Activated naive CD8-positive, alpha-beta T cell treated with anti-CD3 and anti-CD28 coated beads, Interleukin-2, amount 50 U/mL, for 16 hours (primary cell): ENCODE measurements at places on chromosomes 4 and X.

DNA sequence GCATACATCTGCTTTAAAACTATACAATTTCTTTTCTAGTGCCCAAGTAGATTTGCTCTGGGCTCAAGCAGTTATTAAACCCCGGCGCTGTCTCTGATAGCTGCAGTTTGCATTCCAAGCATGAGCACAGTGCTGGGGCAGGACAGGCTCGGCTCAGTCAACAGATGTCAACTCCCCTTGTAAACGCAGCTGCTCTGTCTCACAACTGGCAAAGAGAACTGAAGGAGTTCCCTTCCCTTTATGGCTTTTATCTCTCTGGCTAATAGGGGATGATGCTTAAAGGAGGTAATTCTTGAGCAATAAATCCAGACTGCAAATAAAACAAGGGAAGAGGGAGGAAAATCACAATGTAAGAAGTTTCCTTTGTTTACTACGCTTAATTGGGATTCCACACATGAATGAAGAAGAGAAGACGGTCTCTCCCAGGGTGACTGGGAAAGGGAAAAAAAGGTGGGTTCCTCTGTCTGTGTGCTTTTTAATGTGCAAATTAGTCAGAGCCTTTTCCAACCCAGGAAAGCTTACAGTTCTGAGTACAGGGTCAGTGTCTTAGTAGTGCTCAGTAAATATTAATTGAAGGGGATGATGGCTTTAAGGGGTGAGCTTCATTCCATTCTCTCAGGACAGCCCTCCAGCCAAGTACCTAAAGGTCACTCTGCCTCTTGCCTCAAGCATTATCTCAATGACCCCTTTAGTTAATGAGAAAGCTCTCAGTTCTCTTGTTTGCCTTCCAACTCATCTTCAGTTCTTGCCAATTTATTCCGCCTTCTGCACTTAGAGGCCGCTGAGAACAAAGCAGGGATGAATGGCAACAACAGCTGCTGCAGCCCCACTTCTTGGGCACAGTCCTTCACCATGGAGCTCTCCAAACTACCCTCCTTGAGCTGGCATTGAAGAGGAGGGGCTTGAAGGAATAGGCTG lies 155.7 kb upstream of the JADE1 start:
- DNase-seq: no peak

- no peak for DNase-seq
Measured at GRCh38 chrX:153864561-153865320, 21.2 kb downstream of the L1CAM start.

- no peak for DNase-seq
Measured at GRCh38 chr4:108303488-108304177, 134.9 kb upstream of the LEF1 start.

DNA sequence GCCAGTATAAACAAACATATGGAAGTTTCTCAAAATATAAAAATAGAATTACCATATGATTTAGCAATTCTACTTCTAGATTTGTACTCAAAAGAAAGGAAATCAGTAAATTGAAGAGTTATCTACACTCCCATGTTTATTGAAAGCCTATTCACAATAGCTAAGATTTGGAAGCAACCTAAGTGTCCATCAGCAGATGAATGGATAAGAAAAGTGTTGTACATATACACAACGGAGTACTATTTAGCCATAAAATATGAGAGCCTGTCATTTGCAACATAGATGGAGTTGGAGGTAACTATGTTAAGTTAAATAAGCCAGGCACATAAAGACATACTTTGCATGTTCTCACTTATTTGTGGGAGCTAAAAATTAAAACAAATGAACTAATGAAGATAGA lies 257.8 kb downstream of the TEX13C start:
- no peak for DNase-seq

DNA sequence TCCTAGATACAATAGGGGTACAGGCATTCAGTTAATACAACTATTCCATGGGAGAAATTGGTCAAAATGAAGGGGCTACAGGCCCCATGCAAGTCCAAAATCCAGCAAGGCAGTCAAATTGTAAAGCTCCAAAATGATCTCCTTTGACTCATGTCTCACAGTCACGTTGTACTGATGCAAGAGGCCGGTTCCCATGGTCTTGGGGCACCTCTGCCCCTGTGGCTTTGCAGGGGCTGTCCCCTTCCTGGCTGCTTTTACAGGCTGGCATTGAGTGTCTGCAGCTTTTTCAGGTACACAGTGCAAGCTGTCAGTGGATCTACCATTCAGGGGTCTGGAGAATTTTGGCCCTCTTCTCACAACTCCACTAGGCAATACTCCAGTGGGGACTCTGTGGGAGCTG lies 12.5 kb upstream of the ASIC5 start:
- DNase-seq: no peak
